AML-193 (cell line): ENCODE measurements at places on chromosomes 6 and 20.

DNA sequence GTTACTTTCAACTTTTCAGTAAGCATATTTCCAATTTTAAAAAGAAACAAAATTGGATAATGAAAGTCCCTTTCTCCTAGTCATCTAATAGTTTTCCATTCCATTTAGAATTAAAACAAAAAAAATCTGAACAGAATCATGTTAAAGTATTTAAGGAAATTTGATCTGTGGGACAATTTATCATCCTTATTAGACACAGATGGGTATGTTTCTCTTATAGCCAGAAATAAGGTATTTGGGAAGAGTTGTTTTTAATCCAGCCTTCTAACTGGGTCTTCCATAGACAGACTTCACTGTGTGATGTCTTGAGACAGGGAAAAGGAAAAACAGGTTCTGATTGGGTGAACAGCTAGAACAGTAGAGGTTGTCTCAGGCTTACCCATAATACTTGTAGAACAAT is 39.5 kb upstream of the STXBP5 start:
- DNase-seq, result no peak

DNA sequence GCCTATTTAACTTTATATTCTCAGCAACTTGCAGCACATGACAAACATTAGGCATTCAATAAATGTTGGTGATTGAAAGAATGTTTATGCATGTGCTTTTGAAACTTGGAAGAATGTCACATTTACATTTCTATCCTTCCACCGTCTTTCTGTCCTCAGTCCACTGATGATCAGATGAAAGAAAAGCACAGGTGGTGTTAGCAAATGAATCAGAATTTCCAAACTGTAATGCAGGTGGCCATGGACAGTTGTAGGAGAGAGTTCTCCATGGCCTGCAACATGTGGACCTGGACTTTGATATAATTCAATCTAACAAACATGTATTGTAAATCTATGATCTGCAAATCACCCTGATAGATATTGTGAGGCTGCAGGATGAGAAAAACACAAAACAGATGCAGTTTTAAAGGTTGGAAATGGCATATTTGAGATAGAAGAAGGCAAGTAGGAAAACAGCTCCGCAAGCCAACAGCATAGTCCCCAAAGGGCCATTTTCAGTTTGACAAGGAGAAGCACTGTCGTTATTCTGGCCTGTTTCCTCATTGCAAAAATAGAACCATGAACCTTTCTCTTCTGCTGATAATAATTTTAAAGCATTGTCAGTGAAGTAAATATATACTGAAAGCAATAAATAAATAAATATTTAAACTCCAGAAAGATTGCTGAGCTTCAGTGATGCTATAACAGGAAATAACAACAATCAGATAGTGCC is 119.4 kb downstream of the AIG1 start:
- no peak for DNase-seq

DNA sequence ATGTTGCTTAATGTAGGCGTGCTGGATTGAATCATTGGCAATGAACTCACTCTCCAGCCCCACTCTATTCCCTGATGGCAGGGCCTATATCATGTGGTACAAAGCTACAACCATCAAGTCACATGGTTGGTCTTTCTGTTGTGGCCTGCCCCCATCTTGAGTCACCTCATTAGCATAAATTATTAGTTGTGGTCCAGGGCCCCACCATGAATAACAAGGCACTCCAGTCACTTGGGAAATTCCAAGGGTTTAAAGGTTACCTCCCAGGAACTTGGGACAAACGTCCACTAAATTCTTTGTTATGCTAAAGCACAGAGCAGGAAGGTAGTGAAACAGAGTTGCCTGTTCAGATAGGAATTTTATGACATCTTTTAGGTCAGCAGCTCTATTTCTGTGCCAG is 193.7 kb downstream of the SLC35F1 start:
- DNase-seq, result no peak

DNA sequence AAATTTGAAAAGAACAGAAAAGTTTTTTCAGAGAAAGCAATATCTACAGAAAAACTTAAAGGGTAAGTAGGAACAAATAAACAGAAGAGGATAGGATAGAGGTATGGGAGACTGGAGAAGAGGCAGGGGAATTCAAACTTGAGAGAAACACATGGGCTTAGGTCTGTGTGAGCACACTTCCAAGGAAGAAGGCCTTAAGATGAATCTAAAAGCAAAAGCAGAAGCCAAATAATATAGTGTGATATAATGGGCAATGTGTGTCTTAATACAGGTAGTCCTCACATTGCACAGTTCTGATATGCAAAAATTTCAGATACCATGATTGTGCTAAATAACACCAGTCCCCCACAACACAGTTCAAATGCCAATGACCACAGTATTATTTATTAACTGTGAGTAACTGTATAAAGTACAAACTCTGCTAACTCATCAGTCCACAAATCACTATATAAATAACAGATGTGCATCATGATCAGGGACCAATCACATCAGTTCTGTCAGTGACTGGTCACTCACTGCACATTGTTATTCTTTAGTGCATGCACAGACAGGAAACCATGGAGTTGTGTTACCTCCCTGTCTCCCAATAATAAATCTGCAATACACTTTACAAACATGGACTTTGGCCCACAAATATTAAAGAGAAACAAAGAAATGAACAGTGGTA is 18.6 kb downstream of the SNX14 start:
- DNase-seq, result no peak

GRCh38 chr20:49462626-49463025 is 19.8 kb downstream of the KCNB1 start:
- no peak for DNase-seq

- no peak for DNase-seq
These were observed 204.0 kb upstream of the MOCS1 start for GRCh38 chr6:40138273-40138720.

- DNase-seq, result no peak
These were observed 481.8 kb downstream of the TFAP2B start for GRCh38 chr6:51300510-51300909.

DNA sequence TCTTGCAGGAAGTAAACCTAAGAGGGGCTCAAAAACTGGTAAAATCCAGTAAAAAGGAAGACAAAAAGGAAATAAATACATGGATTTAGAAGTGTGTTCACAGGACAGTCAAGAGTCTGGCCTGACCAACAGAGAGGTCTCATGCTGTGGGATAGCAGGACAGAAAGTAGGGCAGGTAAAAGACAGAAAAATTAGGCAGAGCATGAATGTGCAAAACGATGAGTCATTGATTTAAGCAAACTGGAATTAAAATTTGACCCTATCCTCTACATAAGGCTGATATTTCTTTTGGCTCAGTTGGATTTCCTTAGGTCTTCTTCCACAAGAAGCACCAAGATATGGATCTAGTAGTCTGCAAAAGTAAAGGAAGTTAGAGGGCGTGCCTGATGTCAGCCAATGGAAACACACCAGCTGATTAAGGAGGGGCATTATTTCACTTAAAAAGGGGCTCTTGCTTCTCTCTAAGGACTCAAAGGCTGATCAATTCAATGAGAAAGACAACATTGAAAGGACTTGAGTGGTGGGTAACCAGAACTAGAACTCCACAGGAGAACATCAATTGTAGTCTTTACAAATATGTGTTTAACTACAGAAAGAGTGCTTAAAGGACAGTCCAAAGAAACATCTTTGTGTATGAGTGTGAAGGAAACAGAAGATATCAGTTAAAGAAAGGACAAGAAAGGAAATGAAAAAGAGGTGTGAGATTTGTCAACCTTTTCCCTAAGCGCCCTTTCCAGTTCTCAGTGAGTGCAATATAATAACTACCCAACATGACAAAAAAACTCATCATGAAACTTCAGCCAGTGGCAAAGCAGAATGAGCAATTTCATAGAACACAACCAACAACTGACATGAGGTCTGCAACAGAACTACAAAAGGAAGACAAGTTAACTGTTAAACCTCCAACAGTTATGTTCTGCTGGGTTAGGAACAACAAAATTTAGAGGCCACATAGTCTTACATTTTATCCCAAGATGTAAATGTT is 19.4 kb upstream of the MYB start:
- no peak for DNase-seq

GRCh38 chr20:1635291-1635979 is 15.6 kb upstream of the SIRPB1 start:
- no peak for DNase-seq

DNA sequence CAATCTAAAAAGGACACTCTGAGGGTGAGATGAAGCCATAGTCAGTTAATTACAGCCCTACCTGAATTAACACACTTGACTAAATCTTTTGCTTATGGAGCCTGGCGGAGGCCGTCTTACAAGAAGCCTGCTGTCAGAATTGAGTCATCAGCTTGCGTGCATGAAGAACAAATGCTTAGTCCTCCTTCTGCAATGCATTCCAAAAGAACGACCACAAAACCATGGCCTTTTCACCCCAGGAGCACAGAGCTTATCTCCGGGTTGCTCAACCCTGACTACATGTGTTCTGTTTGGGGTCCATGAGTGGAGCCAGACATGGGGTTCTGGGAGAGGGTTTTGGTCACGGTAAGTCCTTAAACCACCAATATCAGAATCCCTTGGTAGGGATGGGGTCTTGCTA is 318.1 kb downstream of the CLIC5 start:
- peak; percentile 66 for DNase-seq

- no peak for DNase-seq
These were observed 90.4 kb downstream of the DLL1 start for GRCh38 chr6:170200458-170200891.

GRCh38 chr20:23544133-23544532 is 24.2 kb downstream of the CST9L start:
- DNase-seq, result no peak

- no peak for DNase-seq
These were observed 53.3 kb downstream of the ISM1 start for GRCh38 chr20:13274275-13274861.

GRCh38 chr6:1502041-1502440 is 107.7 kb upstream of the FOXC1 start:
- DNase-seq, result no peak

DNA sequence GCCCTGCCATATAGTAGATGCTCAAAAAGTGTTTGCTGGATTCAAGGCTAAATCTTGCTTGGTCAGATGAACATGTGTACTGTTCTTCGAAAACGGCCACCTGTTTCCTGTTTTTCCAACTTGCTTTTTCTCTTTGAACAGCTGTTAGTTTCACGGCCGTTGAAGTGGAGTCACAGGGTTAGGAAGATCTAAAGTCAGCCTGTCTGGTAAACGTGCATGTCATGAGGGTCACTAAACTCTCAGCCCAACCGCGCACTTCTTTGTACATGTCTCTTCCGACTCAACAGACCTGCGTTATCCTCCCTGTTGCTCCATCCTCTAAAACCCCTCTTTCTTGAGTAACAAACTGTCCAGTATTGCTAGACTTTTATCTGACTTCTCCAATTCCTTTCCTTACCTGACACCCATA is 93.2 kb upstream of the MAN1A1 start:
- DNase-seq, result no peak

GRCh38 chr20:38196076-38196475 is 31.0 kb upstream of the TGM2 start:
- no peak for DNase-seq

GRCh38 chr6:127013865-127014264 is 104.6 kb upstream of the RSPO3 start:
- DNase-seq, result no peak
